Left lung (tissue), 14 donors: ENCODE measurements at places on chromosomes 6 and 20. TPM values are rescaled to one million over a fixed set of nuclear protein-coding genes. Genes with fewer than 3 reads are reported as not detected.

NHSL1 gene
- polyA plus RNA-seq: 77.0 TPM

DNA sequence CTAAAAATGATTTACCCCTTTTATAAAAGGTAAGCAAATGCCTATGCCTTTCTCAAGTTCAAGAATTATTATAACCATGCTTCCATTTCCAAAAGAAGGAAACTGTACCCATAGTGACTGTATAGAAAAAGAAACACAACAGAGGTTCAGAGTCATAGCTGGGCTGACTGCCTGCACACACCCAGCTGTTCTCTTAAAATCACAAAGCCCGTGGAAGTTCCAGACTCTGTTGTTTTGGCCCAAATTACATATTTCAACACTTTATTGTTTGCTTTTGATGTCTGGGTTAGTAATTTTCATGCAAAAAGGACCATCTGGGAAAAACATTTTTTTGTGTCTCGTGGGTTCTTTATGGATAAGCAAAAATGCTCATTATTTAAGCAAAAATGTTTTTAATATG lies 99.2 kb downstream of the LCA5 start:
- DNase-seq: peak; percentile 95

- no peak for DNase-seq
These were observed 19.4 kb upstream of the MYB start for GRCh38 chr6:135161411-135162395.

- no peak for DNase-seq
These were observed 5.3 kb upstream of the TCP11 start for GRCh38 chr6:35146453-35146852.

DNA sequence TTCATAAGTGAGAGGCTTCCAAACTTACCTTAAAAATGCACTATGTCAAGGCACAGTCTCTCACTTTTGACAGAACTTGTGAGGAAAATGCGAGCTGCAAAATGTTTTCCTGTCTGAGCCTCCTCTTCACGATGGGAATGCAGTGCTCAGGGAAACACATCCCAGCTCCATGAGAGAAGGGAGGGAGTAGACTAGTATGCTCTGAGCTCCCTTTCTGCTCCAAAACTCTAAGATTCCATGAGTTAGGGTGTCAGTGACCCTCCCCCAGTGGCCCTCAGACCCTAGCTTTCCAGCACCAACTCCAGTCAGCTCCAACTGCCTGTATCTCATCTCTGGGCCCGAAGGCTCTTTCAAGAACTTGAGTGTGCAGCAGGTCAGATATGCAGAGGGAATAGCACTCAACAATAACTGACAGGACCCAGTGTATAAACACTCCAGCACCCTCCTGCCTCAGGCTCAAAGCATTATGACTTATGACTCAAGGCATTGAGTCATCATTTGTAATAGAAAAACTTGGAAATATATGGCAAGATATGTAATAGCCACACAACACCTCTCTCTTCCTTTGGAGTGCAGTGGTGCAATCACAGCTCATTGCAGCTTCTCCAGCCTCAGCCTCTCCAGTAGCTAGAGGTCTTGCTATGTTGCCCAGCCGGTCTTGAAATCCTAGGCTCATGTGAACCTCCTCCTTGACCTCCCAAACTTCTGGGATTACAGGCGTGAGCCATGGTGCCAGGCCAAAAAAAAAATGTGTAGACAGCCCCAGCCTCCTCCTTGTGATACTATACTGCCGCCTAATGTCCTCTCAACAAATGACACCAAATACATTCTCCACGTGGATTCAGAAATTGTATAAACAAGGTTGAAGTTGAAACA lies 16.7 kb upstream of the ENTPD6 start:
- DNase-seq: no peak

DNA sequence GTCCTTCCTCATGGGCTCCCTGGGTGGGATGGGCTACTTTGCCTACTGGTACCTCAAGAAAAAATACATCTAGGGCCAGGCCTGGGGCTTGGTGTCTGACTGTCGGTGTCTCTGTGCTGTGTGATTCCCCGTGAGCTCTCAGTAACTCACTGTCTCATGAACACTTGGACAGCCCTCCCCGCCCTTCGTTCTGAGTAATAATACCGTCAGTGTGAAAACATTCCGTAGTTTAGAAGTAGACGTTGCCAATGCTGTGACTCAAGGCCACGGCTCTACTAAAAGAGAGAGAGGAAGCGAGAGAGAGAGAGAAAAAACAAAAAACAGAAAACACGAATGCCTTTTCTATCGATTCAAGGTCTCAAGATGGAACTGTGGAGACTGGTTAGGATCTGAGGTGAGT lies 31.8 kb downstream of the FITM2 start:
- DNase-seq: no peak
